ENCODE measurements at places on chromosomes 2 and 18.

GRCh38 chr2:62382757-62383156, 123.2 kb downstream of the TMEM17 start:
- no peak for DNase-seq

DNA sequence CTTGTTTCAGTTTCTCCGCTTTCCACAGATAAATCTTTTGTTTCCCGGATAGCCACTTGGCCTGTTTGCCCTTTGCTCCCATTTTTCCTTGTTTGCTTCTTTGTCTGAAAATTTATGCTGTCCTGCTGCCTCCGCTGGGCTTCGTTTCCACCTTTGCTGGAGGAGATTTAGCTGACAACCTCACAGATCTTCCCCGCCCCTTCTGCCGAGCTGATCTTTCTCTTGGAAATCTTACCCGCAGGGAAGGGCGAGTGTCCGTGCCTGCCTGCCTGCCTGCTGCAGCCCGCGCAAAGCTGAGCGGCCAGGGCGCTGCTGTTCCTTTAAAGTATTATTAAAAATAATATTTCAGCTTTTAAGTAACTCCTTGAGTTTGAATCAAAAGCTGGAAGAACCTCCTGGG, 1.4 kb upstream of the XRCC5 start:
- DNase-seq: no peak

DNA sequence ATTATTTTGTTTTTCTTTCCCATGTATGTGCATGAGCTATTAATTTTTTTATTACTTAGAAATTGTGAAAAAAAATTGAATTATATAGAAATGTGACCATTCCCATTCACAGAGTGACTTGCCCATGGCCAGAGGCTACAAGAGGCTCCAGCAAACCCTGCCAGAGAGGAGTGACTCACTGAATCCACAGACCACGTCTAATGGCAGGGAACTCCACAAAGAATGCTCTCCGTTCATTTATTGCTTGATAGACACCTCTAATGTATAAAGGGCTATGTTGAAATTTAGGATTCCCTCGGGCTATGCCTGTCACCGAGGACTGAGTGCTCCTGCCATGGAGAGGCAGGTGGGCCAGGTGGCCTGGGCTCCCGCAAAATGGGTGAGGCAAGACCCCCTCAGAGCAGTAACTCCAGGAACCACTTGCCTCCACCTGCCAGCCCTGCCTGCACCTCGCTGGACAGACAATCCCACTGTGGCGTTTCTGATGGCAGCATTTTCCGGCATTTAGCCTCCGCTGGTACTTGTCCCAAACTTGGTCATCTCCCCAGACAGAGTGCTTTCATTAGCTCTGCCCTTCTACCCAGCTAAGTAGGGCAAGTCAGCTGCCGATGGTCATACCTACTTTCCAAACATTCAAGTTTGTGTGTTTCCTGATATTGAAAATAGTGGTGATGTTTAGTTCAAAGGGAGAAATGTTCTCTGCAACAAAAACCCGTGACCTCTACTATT, 200.3 kb downstream of the PRKCE start:
- DNase-seq: no peak

GRCh38 chr2:153235516-153235915, 243.0 kb downstream of the RPRM start:
- DNase-seq: no peak

DNA sequence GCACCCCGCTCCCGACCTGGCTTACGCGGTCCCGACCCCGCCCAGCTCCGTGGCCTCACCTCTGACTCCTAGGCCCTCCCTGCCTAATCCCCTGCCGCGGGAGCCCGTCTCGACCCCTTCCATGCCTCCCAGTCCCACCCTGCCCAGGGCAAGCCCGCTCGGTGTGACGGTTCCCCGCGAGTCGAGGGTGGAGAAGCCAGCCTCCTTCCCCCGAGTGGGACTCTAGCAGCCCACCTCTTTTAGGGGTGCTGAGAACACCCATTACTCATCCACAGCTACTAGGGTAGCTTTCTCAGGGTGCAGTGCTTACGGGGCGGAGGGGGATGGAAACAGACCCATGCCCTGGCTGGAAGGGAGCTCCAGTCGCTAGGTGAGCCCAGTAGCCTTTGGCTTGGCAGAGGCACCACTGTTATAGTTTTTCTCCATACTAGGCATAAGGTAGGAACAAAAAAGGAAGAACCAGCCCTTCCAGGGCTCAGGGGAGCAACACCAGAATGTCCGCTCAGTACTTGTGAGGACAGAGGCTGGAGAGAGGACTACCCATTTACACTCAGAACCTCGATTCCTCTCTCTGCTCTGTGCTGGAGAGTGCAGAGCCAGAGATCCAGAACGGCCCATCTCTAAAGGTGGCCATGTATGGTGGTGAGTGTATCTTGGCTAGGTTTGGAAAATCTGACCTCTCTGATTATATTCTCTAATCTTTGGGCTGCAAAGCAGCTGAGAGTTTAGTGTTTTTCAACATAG, 606 bp downstream of the AGBL5 start:
- no peak for DNase-seq

DNA sequence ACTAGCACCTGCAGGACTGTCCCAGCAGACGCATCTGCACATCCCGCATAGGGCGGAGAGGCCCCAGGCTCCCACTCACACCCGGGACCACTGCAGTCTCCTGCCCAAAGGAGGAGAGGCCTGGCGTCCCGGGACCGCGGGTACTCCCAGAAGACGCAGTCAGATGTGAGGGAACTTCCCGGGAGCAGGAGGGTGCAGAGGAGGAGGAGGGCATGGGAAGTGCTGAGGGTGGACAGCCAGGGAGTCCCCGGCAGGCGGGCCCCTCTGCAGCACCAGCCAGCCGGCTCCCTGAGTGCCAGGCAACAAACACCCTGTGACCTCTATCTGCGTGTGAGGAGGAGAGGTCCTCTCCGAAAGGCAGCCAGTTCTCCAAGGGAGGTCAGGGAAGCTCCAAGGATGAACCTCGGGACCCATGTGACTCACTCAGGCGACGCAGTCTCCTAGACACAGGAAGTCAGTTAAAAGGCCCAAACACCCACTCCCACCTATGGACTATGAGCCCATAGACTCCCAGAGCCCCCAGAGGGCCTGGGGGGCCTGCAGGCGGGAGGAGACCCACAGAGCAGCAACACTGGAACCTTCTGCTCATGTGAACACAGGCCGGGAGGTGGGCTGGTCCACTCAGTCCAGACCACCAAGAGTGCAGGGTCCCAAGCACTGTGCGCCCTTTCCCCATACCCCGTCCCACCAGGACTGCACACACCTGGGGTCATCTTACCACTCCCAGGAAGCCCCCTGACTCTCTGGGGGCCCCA, 4.2 kb downstream of the PXDN start:
- no peak for DNase-seq

Data from urothelium cell line (cell line).